CD4-positive, alpha-beta T cell treated with Interleukin-10 for 1 hour (primary cell): ENCODE measurements at places on chromosomes 6 and 20.
A peak's percentile ranks its signal among the peaks of the same experiment; 100 is the strongest.

DNA sequence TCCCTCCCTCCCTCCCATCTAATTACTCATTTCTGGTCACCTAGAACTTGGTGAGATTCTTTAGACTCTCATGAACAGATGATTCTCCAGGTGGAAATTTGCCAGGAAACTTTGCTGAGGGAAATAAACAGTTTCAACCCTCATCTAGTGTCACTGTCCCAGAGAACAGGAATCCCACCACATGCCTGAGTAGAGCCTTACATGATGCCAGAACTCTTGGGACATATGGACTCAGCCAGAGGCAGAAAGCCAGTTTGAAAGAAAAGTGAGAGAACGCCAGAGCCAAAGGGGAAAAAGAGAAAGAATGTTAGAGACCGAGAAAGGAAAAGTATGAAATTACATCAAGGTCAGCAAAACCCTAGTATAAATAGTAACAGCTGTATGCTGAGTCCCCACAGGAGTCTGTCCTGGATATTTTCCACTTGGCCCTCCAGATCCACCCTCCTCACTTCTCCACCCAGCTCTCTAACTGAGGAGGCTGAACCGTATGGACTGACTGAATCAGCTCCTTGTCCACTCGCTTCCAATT, 127.5 kb upstream of the COL21A1 start:
- no peak for DNase-seq

- DNase-seq: no peak
Observed at GRCh38 chr6:99611148-99611547, 4.5 kb downstream of the PRDM13 start.

- DNase-seq: no peak
Observed at GRCh38 chr6:44556046-44556445, 168.5 kb downstream of the CDC5L start.

- no peak for DNase-seq
Observed at GRCh38 chr6:123687864-123688263, 51.1 kb upstream of the TRDN start.

- DNase-seq: no peak
Observed at GRCh38 chr6:134956676-134957075, 6.8 kb upstream of the ALDH8A1 start.

DNA sequence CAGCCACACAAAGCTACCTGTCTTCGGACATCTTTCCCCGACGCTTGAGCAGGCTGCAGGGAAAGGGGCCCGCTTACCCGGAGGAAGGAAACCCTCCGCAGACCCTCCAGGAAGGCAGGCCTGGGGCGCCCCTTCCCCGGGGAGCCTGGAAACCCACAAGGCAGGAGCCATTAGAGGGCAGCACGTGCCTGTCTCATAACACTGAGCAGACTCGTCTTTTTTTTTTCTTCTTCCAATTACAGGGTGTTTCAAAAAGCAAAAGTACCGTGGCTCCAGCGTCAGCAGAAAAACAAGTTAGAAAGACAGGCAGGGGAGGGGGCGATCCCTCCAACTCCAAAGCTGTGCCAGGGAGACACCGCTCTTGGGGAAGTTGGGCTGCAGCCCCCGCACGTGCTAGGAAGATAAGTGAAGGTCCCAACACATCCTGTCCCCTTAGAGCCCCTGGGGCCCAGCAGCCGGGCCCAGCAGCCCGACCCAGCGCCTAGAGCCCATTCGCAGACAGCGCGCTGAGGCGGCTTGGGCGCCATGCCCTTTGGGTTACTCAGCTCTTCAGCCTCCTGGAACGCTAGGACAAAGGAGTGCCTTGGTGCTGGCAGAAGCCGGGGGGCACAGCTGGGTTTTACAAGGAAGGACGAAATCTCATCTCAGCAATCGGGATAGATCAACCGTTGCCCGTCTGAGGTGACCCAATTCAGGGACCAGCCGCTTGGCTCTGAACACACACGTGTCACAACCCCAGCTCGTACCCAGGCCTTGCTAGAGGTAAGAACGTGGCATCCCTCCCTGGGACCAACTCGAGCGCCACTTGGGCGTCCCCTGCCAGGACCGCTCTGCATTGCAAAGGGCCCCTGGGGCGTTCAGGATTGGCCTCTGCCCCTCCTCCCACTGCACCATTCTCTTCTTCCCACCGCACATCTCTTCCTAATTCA, 136.3 kb downstream of the LY86 start:
- peak; percentile 32 for DNase-seq

DNA sequence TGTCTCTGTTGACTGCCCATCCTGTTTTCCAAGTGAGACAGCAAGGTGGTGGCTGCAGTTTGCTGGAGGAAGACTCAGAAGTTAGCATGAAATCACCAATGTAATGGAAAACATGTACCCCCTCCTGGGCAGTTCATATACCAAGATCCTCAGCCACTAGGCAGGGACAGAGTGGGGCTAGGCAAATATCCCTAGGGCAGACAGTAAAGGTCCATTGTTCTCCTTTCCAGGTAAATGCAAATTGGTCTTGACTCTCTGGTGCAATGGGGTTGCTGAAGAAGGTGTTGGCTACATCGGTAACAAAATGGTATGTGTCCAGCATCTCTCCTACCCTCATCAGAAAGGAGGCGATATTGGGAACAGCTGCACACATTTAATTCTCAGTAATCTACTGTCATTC, 233.6 kb upstream of the SOX4 start:
- DNase-seq: no peak

- DNase-seq: no peak
Observed at GRCh38 chr6:11226005-11226404, 6.5 kb downstream of the NEDD9 start.

DNA sequence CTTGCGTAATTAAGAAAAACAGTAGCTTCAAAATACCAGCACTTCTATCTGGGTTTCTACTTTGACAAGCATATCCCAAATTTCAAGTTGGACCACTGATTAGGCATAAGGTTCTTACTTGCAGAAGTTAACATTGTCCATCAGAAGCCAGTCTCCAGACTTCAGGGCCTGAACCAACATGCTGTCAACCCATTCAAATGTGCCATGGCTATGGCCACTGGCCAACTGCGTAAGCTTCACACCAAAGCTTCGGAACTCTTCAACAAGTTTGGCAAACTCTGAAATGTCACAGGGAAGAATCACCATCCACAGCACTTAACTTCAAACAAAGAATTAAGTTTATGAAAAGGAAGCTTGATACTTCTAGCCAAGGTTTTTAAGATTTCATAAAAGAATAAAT, 78.0 kb upstream of the LYRM2 start:
- no peak for DNase-seq

GRCh38 chr6:110296241-110297025, 61.7 kb downstream of the METTL24 start:
- no peak for DNase-seq

DNA sequence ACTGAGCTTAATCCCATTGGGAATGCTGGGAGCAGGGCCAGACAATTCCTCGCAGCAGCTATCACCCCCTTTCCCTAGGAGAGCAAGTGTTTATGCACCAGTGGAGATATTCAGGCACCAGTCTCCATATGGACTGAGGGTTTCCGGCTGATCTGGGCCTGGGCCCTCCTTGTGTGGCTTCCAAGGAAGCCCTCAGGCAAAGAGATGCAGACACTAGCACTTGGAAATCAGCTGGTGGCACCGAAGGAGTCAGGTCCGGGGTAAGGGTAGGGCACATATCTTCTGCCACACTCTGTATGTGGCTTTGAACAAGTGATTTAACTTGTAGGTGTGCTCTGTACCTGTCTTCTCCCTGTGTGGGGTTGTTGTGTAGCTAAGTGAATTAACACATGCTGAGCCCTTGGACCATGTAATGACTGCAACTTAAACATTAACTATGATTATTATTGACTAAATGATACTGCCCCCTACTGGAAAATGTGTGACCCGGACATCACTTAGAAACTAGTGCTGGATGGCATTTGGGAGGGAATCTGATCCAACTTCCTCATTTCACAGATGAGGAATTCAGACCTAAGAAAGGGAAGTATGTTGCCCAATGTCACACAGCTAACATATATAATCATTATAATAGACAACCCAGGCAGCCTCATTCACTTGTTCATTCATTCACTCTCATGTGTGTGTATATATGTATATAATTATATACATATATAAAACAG, 19.3 kb upstream of the WFDC2 start:
- peak; percentile 60 for DNase-seq

DNA sequence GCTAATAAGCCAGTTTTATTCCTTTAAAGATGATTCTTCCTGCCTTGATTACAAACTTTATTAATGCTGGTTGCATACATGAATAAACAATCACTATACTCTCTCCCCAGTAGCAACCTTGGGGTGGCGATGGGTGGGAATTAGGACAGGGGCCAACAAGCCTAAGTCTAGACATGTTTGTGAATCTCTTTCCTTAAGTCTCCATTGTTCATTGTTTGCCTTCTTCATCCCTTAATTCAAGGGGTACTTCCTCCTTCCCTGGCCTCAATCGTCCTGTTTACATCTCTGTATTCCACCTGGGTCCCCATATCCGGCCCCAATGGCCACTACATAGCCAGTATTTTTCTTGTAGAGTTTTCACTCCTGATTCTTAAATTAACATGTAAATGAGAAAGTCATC, 66.0 kb downstream of the ARHGAP18 start:
- no peak for DNase-seq

DNA sequence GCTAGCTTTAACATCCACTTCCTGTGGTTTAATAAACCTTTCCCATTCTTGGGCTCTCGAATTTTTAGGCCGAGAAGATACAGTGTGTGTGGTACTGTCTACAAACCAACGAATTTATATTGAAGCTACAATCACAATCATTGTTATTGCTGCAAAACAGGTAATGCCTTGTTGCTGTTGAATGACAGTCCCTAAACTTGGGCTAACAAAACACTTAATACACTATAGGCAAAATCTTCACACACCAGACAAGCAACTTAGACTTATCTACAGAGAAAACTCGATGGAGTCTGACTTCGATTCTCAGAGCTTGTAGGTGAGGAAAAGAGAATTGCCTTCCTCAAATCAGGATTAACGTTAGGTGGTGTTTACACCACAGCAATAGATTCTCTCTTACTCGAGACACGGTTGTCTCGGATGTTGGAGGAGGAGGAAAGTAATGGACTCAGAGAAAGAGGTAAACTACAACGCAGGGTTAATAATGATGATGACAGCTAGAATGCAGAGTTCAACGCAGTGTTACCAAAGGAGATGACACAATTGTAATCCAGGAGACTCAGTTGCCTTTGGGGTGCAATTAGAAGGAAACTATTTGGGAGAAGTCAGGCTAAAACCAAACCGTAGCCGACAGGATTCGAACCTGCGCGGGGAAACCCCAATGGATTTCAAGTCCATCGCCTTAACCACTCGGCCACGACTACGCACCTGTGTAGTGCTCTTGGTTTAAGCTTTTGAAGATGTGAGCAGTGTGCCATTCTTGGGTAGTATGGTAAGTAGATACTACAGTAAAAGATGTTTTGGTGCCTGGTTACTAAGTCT, 32.5 kb upstream of the ZNF184 start:
- peak; percentile 79 for DNase-seq

DNA sequence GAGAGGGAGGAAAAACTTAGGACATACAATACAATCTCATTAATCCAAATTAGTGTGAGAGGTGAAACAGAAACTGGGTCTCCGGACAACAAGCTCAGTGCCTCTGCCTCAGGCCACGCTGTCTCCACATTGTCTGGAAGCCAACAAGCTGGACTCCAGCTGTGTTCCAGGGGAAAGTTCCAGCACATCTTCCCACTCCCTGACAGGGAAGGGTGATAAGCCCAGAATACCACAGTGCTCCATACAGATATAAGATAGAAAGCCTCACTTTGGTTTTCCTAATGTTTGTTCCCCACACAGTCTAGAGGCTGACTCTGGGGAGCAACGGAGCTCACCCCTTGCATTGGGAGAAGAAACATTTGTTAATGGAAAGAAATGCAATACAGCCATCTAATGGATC, 117.1 kb upstream of the SPTLC3 start:
- no peak for DNase-seq
